Effector CD8-positive, alpha-beta T cell (primary cell): ENCODE measurements at places on chromosomes 11 and 22.

- no peak for DNase-seq
Observed at GRCh38 chr11:27406498-27407354, 43.7 kb upstream of the CCDC34 start.

DNA sequence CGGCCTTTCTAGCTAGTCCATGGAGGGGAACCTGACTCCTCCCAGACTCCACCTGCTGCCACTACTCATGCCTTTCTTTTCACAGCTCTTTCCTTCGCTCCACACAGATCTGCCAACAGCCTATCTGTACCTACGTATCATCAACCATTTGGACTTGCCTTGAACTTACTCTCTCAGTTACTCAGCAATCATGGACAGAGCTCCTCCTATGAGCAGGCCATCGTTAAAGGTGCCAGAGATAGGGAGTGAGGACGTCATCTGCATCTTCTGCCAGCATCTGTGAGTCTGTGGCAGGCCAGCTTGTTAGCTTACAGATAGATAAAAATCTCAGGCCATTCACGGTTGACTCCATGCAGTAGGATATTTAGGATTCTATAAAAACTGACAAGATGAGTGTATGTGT, 162.9 kb upstream of the ZBED5 start:
- no peak for DNase-seq

DNA sequence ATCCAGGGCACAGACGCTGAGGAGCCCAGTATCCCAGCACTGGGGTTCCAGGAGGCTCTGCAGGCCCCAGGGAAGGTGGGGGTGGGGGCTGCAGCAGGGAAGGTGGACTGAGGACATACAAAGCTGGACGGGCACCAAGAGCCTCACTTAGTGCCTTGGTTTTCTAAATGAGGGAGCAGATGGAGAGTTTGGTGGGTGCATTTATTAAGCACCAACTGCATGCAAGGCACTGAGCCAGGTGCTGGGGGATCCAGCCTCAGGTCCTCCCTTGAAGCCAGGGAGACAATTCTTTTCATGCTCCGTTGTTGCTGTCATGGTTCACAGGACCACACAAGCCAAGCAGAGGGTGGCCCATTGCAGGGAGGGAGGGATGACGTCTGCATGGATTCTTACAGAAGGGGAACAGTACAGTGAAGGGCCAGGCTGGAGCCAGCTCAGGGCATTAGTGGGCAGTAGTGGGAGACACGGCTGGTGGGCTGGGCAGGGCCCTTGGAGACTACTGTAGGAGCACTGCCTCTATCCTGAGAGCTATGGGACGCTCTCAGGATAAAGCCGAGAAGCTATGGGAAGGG, 65.0 kb downstream of the MACROD1 start:
- no peak for DNase-seq

DNA sequence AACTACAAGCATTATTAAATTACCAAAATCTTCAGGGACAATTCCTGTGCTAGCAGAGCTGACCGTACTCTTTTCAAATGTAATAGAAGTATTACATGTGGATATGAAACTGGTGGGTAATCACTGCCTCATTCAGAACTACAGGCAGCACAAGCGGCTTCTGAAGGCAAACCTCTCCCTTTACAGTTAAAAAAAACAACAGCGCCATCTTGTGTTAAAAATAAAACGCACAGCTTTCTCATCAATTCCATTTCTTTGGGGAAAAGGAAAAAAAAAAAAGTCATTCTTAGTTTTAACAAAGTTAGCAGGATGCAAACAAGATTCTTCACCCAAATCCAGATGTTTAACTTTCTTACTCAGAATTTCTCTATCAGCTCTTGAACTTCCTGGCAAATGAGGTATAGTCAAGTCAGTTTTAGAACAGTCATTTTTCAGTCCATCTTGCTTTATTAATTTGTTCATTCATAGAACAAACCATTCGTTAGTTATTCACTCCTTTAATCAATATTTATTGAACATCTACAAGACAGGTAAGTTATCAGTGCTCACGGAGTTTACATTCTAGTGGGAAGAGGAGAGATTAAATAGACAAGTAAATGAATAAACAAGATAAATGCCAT, 331.8 kb upstream of the MPPED2 start:
- DNase-seq: no peak

DNA sequence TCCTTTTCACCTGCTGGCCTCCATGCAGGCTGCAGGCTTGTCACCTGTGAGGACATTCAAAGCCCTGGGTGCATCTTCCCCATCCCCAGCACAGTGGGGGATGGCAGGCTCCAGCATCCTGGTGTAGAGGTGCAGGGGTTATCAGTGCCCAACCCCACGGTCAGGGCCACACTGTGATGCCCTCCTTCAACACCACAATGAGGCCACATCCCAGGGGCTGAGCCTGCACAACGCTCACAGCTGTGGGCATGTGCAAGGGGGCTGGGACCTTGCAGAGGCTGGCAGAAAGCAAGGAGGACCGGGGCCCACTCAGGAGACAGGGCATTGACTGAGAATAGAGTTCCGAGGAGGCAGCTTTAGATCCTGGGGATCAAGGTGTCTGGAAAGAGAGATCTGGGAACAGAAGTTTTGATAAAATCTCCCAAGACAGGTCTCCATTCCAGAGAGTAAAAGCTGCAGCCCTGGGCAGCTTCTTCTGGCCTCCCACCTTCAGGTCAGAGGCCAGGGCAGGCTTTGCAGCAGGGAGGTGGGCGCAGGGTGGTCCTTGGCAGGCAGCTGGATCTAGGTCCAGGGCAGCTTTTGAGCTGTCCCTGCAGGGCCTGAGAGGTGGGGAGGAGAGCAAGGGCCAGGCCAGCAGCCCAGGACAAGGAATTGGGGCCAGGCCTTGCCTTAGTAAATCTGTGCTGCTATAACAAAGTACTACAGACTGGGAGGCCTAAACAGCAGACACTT, 250.8 kb upstream of the B3GAT1 start:
- no peak for DNase-seq

DNA sequence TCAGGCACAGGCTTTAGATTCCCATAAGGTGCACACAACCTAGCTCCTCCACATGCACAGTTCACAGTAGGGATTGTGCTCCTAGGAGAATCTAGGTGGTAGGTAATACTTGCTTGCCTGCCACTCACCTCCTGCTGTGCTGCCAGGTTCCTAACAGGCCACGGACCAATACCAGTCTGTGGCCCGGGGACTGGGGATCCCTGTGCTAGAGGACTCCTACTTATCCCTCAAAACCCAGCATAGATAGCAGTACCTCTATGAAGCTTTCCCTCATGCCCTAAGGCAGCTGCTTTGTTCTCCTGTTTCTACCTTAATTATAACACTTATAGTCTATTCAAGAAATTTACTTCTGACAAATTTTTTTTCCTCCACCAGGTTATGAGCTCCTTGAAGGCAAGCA, 36.7 kb downstream of the ARHGAP20 start:
- no peak for DNase-seq

DNA sequence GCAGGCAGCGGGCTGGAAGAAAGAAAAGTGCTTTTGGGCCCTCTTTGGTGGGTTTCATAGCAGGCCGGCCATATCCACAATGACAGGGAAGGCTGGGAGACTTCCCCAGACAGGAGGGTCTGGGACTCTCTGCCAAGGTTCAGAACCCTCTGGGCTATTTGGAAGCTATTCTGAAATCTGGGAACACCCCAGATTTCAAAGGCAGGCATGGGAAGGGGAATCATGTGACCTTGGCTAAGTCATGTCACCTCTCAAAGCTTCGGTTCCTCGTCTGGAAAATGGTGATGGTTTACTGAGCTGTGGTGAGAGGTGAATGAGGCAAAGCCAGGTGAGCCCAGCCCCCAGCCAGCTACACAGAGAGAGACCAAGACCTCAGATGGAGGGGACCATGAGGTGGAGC, 4.6 kb downstream of the CASTOR1 start:
- no peak for DNase-seq

- no peak for DNase-seq
Observed at GRCh38 chr11:72562431-72562830, 111.8 kb downstream of the PDE2A start.

DNA sequence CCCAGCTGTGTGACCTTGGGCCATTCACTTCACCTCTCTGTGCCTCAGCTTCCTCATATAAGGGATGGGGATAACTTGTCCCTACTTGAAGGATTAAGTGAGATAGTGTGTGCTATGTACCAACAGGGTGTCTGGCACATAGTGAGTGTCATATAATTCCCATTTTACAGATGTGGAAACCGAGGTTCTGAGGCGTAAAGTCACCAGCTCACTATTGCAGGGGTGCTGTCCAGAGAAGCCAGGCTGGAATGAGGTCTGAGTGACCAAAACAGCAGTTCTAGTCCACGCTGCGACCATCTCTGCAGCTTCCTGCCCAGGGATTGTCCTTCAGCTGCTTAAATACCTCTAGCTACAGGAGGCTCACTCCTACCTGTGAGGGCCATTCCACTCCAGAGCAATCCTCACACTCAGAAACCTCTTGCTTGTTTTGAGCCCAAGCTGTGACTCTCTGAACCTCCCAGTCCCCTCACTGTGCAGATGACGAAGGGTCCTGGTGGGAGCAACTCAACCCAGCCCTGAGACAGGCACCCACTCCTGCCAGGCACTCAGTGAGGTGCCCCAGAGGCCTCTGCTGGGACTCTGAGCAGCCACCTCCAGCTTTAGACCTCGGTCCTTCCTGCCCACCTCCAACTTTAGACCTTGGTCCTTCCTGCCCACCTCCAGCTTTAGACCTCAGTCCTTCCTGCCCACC, 5.8 kb downstream of the MB start:
- no peak for DNase-seq
